ENCODE measurements at places on chromosomes 2 and 18.

- DNase-seq = no peak
Measured at GRCh38 chr2:232488721-232489300, 1.2 kb upstream of the ECEL1 start.

DNA sequence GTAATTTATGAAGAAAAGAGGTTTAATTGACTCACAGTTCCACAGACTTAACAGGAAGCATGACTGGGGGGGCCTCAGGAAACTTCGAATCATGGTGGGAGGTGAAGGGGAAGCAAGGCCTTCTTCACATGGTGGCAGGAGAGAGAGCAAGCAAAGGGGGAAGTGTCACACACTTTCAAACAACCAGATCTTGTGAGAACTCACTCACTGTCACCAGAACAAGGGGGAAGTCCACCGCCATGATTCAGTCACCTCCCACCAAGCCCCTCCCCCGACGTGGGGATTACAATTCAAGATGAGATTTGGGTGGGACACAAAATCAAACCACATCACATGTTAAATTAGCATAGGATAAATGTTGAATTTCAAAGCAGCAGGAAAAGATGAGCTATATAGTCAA, 56.2 kb downstream of the STRADB start:
- no peak for DNase-seq

GRCh38 chr2:16882706-16883105, 217.1 kb upstream of the CYRIA start:
- DNase-seq = no peak

DNA sequence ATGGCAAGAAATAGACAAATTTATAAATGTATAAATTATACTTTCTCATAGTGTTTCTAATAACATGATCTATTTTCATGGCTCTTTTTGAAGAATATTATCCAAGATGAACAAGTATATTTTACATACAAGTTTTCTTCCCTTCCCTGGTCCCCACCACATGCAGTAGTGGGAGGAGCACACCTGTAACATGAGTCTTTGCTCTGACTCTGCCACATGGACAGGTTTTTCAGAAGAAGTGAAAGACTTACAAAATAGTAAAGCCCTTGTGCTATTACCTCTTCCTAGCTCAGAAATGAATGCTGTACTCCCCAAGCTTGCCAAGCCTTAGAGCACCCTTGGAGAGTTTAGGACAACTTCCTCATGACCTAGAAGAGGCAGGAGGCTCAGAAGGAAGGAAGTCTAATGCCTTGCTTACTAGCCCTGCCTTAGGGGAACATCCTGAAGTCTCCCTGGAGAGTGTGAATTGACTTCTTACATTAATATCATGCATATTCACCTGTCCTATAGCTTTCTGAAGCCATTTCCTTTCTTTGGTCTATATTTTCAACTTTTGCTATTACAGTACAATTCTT, 18.4 kb downstream of the MXD1 start:
- no peak for DNase-seq

DNA sequence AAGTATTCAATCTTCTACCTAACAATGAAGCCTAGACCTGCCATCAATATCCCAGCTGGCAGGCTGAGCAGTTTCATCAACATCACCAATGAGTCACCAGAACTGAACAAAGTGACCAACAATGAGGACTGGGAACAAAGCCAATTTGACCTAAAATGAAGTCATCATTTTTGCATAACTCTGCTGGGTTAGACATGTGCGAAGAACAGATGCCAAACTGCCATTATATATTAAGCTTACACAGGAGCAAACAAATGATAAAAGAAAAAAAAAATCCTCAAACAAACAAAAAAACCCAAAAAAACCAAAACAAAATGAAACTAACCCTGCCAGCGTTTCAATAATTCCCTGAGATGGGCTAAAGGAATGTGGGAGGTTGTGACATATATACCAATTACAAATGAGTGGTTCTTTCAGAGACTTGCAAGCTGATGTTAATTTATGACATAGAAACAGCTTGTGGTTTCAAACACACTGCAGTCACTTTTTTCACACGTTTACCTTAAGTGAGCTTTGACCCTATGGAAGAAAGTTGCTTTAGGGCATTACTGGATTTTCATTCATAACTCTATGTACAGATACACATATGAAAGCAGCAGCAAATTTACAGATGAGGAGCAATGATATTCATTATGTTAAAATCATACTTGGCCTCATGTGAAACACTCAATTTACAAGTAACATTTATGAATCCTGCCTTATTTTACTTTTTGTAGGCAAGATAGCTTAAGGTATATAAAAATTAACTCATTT, 56.9 kb upstream of the CCDC141 start:
- DNase-seq = no peak

DNA sequence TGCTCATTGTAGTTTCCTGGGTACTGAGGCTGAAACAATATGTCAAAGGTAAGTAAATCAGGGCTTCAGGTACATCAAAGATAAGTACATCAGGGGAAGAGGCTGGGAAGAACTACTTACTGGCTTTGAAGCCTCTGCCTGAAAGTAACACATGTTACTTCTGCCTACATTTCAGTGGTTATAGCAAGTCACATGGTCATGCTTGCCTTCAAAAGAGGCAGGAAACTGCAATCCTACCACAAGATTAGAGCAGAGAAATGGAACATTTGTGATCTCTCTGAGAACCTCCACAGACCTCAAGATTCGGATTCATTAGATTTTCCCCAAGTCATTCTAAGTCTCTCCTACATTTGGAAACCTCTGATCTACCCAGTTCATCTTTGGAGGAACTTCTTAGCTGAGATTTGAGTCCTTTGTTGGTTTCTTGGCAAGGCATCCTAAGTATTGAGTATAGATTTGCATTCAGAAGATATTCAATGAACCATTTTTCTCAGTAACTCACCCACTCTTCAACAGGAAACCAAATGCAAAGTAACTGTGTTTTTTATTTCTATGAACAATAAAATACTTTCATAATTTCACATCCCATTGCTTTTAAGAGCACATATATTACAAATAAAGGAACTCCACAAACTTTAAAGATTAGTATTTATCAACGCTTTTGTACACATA, 48.5 kb upstream of the CCDC195 start:
- no peak for DNase-seq

GRCh38 chr18:6257950-6258349, 156.8 kb downstream of the L3MBTL4 start:
- no peak for DNase-seq
